ENCODE measurements at places on chromosomes 1 and 21.
A peak's percentile ranks its signal among the peaks of the same experiment; 100 is the strongest.

GRCh38 chr1:101308935-101309333, 72.1 kb downstream of the S1PR1 start:
- DNase-seq, result no peak

GRCh38 chr1:9442986-9443385, 96.3 kb upstream of the SLC25A33 start:
- no peak for DNase-seq

GRCh38 chr1:53634571-53634979, 104.4 kb downstream of the GLIS1 start:
- no peak for DNase-seq

DNA sequence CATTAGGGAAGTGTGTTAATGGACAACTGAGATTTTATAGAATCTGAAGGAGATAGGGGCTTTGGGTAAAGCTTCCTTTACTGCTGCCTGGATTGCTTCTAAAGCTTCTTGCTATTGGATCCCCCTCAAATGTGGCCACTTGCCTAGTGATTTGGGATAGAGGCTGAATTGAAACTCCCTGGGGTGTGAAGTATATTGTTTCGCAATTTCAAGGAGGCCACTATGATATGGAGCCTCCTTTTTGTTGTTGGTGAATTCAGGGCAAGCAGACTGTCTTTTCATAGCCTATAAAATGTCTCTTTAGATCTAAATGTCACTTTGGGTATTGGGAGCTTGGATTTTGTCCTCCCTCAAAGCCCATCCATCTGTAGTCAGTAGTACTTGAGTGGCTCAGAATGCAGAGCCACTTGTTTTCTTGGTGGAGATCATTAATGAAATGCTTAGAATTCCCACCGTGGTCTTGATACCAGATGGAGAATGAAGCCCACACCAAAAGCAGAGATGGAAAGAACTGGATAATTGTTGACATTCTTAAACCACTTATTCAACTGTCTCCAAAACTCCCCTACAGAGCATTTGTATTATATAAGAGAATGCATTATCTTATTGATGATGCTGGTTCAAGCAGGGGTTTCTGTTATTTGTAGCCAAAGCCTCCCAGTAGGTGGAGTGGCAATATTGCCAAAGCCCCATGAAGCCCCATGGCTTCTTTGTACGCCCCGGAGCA, 144.3 kb upstream of the KCNE2 start:
- DNase-seq, result no peak

- peak; percentile 41 for DNase-seq
These were observed 117.3 kb upstream of the MARK1 start for GRCh38 chr1:220410611-220411010.

GRCh38 chr1:159980076-159980475, 26.0 kb upstream of the SLAMF9 start:
- DNase-seq, result no peak

GRCh38 chr1:54919367-54920359, 32.7 kb upstream of the DHCR24 start:
- DNase-seq, result no peak
